ENCODE measurements at places on chromosomes 3 and 15.

- DNase-seq, result no peak
Measured at GRCh38 chr3:42515391-42515916, 13.0 kb downstream of the VIPR1 start.

GRCh38 chr3:181872887-181873286, 161.2 kb downstream of the SOX2 start:
- DNase-seq, result no peak

GRCh38 chr3:158165141-158165655, 55.3 kb downstream of the RSRC1 start:
- no peak for DNase-seq

DNA sequence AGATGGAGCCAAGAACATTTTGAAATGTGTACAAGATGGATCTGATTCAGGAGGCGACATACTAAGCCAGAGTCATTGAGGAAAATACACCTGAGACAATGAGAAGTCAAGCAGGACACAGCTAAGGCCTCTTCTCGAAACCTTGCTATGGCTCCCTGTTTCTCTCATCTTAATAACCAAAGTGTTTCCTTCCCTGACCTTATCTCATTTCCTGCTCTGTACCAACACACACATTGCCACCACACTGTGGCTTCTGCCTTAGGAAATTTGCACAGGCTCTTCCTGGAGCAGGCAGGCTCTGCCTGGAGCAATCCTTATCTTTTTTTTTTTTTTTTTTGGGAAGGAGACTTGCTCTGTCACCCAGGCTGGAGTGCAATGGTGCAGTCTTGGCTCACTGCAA, 36.6 kb downstream of the OXSM start:
- DNase-seq, result no peak

DNA sequence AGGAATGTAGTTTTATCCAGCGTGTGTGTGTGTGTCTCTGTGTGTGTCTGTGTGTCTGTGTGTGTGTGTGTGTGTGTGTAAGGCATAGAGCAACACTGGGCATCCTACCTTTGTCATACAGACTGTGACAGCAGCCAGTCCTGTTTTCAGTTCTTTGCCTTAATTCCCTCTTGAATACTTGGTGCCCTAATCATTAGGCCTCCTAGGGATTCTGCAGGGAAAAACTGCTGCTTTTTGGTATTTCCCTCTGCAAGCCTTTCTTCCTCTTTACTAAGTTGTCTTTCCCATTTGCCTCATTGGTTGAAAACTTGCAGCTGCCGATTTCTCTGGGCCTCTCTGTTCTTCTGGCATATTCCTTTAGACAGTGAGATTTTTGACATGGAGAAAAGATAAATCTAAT, 9.2 kb downstream of the SLC25A36 start:
- peak; percentile 4 for DNase-seq

GRCh38 chr3:43525941-43526607, 95.7 kb downstream of the ANO10 start:
- peak; percentile 43 for DNase-seq

DNA sequence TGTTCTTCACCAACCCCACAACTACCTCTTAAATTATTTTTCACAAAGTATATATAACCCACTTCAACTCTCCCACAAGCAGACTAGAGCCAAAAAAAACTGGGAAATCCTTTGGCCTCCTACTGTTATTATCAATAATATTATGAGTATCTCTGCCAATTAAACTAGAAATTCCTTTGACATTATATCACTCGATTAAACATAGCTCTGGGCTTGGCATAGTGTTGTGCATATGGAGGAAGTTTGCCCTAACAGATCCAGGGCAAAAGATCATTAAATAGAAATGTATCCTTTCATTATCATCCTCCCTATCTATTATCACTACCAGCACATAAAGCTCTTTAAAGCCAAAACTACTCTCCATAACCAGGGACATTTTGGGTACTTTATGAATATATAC, 74.9 kb downstream of the OSBPL10 start:
- DNase-seq, result no peak

DNA sequence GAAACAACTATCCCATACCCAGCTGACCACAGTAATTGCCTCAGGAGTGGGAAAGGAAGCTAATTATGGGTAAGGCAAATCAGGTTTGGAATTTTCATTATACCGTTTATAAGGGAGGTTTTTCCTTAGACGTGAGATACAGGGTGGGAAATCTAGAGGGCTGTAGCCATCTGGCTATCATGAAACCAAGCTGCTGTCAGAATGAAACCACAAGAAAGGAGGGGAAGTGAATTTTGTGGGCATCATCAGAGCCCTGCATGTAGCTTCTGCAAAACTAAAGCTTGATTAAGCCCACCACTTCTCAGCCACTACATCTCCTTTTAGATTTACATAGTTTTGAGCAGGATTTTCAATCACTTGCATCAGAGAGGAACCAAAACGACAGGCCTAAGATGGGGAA, 893.5 kb downstream of the TUSC7 start:
- DNase-seq, result no peak

Data from fibroblast of pulmonary artery (primary cell).